ENCODE measurements at places on chromosomes 5 and 9. TPM values are rescaled to one million over a fixed set of nuclear protein-coding genes. Genes with fewer than 3 reads are reported as not detected.

The ODF2 gene
- 36.5 TPM for total RNA-seq

The SLC34A1 gene
- total RNA-seq, result not detected

The LRSAM1 gene
- 16.4 TPM for total RNA-seq

The DAP gene
- total RNA-seq, result 79.6 TPM

The POLR3G gene
- total RNA-seq, result 0.42 TPM

The PCDHGA6 gene
- total RNA-seq, result 13.1 TPM

All from thoracic aorta (tissue), 2 donors.